ENCODE measurements at places on chromosomes 7 and 10. TPM values are rescaled to one million over a fixed set of nuclear protein-coding genes. Genes with fewer than 3 reads are reported as not detected.

ZNF239 gene
- 1.8 TPM for total RNA-seq

TET1 gene
- 2.6 TPM for total RNA-seq

SLC39A12 gene
- not detected for total RNA-seq

SGCE gene
- total RNA-seq = 150 TPM

KCP gene
- total RNA-seq = not detected

PANK1 gene
- total RNA-seq = 5.2 TPM
